ENCODE measurements at places on chromosomes 7 and 10.

- DNase-seq, result no peak
These were observed 30.1 kb downstream of the NEUROD6 start for GRCh38 chr7:31310321-31310935.

- DNase-seq, result no peak
These were observed 748.7 kb upstream of the GALNT17 start for GRCh38 chr7:70383066-70383782.

DNA sequence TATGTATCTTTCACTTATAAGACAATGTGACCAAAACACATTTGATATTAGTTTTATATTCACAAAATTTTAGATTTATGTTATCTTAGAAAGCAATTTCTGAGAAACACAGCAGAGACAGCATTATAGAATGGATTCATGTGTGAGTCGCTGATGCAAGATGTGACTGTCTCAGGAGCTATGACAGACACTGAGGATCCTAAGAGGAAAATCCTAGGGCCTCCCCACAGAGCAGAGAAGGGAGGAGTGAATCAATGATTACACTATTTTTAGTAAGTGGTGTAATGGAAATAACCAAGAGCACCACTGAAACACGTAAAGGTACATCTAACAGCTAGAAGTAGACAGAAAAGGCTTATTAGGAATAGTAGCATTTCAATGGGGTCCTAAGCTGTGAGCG, 204.0 kb upstream of the PTN start:
- DNase-seq, result no peak

DNA sequence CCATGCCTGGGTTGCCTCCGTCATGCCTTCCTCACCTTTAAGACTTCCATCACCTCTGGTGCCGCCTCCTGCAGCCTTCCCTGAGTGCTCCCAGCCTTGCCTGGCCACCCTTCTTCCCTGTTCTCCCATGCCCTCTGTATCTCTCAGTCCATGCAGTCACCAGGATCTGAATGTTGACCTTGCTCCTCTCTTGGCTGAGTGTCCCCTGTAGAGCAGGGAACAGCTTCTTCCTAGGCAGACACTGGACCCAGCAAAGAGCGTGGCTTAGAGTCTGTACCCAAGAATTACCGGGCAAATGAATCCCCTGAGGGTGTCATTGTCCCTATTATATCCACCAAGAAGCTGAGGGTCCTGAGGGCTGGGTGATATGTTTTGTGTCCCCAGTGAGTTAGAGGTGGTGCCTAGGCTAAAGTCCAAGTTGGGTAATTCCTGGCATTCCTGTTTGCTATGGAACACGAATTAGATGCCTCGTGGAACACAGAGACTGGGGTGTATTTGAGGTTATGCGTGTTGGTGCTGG, 505.6 kb downstream of the RPS24 start:
- no peak for DNase-seq

- DNase-seq, result no peak
These were observed 937 bp downstream of the DDX56 start for GRCh38 chr7:44572771-44573170.

DNA sequence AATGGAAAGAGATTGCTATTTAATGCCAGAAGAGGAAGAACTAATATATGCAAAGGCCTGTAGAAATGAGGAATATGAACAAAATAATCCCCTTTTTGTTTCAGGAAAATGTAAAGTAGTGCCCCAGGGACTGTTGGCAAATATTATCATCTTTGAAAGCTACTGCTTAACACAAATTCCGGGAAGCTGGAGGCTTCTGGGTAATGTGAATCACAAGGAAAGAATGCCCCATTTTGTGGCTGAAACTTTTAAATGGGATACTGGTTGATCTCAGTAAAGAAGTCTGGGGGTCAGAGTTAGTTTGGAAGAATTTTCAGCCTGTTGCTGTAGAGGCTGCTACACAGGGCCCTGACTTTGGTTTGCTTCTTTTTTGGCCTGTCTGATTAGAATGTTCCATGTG, 141.0 kb downstream of the PTEN start:
- DNase-seq, result no peak
